WTC11 (cell line): ENCODE measurements at places on chromosomes 3 and 15.

DNA sequence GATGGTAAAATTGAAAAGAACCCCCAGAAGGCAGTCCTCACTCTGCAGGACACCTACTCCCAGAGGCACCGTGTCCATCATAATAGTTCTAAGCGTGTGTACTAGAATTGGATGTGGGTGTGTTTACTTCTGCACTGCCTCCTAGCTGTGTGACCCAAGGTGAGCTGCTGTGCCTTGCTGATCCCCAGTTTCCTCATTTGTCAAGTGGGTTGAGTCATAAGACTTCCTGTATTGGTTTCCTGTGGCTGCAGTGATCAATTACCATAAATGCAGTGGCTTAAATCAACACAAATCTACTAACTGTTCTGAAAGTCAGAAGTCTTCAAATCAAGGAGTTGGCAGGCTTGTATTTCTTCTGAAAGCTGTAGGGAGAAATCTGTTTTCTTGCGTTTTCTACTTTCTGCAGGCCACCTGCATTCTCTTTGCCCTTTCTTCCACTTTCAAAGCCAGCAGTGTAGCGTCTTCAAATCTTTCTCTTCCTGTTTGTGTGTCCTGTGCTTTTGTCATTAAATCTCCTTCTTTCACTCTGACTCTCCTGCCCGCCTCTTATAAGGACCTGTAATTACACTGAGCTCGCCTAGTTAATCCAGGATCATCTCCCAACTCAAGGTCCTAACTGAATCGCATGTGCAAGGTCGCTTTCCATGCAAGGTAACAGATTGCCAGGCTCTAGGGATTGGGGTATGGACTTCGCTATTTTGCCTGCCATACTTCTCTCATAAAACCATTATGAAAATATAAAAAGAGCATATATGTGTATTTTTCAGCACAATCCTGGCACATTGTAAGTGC lies 59.0 kb downstream of the RORA start:
- no peak for DNase-seq

DNA sequence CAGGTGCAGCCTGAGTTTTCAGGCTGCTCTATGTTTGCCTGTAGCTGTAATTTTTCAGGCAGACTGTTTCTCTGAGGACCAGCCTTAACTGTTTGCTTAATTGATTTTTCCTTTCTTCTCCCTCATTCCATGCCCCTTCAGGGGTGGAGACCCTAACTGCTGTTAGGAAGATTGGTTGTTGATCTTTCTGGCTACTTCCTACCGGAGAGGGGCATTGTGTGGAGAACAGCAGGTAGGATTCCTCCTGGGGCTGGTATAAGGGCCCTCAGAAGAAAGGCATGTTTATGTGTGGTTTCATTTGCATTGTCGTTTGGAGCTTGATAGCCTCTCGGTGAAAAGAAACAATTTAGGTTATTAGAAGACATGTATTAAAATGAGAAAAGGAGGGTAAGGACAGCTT lies 56.9 kb upstream of the GOLGA6L2 start:
- no peak for DNase-seq

DNA sequence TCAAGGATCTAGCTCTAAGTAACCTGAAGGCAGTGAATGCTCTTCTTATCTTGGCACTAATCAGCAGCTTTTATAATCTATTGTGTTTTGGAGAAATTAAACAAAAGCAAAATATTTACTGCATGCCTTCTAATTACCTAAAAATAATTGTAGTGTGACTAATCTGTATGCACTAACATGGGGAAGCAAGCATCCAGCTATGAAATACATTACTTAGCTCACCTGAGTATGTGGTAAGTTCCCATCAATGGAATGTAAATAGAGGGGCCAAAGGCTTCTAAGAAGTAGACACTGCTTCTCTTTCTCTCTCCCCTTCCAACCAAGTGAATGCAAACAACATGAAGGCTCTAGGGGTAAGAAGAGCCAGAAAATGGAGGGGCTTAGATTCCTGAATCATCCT lies 165.6 kb downstream of the STAG1 start:
- no peak for DNase-seq

DNA sequence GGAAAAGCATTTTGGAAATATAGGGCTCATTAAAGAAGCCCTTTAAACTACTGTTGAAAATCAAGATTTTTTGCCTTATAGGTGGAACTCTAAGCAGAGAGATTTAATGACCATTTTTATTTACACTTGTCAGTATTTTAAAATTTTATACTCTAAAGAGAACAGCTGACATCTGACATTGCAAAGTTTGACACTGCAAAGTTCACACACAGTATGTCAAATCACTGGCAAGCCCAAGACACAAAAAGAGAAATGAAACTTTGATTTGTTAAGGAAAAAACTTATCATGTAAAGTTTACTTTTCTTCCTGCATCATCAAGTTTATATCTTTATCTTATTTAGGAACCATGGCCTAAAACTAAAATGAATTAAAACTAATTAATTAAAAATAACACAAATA lies 40.2 kb downstream of the DPH6 start:
- DNase-seq: no peak

DNA sequence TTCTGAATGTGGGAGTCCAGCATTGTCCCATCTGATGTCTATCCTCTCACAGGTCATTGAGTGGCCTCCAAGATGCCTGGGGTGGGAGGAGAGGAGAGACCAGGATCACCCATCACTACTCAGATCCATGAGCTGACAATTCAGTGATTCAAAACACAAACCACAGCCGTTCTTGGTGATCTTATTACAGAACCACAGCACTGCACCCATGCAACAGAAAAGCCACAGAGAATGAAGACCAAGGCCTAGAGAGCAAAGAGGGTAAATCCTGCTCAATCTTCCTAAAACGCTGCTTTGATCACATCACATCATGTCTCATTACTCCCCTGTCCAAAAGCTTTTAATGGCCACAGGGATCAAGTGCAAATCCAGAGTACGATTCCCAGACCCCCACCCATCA lies 23.5 kb downstream of the ANP32A start:
- DNase-seq: no peak
